Activated CD4-positive, alpha-beta T cell treated with anti-CD3 and anti-CD28 coated beads, Interleukin-2, amount 50 U/mL, for 16 hours (primary cell): ENCODE measurements at places on chromosomes 5 and 9.

DNA sequence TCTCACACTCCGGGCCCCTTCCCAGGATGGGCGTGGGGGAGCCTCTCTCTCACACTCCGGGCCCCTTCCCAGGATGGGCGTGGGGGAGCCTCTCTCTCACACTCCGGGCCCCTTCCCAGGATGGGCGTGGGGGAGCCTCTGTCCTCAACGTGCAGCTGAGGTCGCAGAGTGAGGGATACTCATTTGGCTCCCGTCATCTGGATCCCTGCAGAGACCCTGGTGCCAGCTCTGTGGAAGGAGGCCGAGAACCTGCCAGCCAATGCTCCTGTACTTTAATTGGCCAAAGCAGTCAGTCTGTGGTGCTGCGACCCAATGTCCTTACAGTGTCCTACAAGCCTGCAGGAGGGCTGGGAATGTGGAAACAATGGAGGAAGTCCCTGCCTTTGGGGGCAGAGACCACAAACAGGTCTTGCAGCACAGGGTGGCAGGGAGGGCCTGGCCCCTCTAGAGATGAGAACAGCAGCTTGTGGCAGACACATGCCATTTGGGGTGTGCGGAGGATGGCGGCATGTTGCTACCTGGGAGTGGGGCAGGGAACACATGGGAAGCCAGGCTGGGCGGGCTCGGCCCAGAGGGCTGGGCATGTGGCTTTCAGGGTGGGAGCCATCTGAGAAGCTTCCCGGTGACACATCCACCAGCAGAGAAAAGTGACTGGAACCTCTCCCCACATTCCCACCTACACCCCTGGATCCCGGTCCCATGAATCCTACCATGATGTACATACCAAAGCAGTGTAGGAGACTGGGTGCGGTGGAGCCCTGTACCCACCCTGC lies 13.6 kb upstream of the MRNIP start:
- no peak for DNase-seq

DNA sequence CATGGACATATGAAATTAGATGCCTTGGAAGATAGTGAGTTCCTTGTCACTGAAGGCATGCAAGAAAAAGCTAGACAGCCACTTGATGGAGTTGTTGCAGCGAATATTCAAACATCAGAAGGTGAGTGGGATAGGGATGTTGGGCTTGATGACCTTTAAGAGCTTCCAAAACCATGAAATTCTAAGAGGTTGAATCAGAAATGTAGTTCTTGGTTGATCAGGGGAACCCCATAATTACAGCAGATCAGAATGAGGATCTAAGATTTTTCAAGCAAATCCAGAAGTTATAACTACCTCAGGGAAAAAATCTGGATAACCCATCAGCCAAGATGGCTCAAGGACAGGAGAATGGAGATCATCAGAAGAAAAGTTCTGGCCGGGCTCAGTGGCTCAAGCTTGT lies 244.3 kb upstream of the NR4A3 start:
- DNase-seq: no peak

DNA sequence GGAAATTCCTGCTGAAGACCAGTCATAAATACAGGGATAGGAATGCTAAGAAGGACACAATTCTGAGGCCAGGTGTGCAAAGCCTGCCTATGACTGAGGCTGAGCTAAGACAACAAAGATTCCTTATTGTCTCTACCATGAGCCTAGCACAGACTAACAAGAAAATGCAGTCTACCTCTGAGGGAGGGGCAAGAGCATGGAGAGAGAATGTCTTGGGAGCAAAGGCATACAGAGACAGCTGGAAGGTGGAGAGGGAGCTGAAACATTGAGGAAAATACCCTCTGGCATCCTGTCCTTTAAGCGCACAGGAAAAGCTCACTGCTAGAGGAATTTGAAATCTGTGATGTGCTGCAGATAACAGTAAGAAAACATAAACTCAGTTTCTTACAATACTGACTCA lies 8.8 kb upstream of the C9orf40 start:
- DNase-seq: no peak

DNA sequence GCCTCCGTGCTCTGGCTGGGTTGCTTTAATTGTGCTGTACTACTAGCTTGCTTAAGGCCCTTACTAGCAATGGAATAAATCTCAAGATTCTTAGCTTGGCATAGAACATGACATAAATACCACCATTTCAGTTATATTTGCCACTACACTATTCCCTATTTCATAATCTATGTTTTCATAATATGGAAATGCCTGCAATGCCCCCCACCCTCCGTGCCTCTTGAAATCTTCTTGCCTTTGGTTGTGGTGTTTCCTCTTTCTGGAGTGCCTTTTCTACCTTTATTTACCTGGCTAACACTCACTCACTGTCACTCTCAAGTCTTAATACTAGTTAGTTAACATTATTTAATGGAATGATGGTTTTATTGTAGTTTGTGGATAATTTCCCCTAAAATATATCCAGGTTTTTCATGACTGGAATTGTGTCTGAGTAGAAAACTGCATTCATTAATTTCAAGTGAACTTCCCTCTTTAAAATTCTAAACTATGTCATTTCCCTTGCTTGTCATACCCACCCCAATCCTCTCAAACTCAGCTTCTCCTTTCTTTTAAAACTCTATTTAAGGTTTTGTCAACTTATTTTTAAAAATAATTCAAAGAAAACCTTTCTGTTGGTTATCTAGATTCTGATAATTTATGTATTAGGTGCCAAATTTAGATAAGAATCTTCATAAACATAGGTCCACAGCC lies 521.7 kb upstream of the DAB2 start:
- DNase-seq: no peak

DNA sequence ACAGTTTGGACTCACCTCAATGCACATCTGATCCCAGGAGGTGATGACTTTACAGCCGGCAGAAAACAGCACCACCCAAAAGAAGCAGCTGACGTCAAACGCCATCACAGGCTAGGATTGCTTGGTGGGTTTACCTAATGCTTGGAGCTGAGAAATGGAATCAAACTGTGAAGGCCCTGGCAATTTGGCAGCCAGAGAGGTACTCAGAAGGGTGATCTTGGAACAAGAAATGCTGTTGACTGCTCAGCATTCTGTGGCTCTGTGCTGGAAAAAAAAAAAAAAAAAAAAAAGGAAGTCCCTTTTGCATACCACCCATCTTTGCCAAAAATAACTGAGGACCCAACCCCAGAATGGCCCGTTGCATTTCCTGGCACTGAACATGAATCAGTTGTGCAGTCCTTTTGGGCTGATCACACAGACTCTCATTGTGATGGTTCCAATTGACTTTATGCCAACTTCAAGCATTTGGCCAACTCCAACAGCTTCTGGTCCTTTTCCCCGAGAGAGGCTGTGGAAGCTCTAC lies at the start of gene CD180:
CD180 (minus strand) TSS at position 263 of the 523 bp plus-strand sequence; CDS start at position 105, 158 bp downstream.
- no peak for DNase-seq

GRCh38 chr9:113380869-113381378 lies 4.1 kb upstream of the HDHD3 start:
- no peak for DNase-seq

DNA sequence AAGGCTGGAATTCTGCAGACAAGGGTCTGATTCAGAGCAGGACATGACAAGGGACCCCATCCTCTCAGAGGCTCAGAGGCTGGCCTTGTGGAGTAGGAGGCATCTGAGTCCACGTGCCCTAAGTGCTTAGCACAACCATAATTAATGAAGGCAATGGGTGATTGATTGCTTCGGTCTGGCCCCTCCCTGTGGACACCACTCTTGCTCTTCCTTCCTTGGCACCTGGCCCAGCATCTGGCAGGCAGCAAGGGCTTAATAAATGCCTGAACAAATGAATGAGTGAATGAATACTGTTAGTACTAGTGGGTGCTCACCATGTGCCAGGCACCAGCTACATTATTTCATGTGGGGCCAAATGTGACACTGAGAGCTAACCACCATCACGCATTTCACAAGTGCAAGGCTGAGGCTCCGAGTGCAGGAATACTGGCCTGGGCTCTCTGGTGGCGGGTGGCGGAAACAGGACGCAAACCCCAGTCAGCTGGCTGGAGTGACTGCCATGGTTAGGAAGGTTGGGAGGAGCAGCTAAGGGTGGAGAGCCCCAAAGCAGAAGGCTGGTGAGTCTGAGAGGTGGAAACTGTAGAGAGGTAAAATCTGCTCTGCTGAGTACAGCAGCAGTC lies 53.6 kb downstream of the ASS1 start:
- no peak for DNase-seq

- DNase-seq: no peak
Measured at GRCh38 chr5:147601652-147602051, 91.8 kb upstream of the DPYSL3 start.
